Activated T-cell treated with anti-CD3 and anti-CD28 coated beads, Interleukin-2, amount 50 U/mL, for 1 hour (primary cell): ENCODE measurements at places on chromosomes 16 and 17.

- DNase-seq: no peak
Observed at GRCh38 chr17:49887086-49887743, 39.3 kb upstream of the TAC4 start.

DNA sequence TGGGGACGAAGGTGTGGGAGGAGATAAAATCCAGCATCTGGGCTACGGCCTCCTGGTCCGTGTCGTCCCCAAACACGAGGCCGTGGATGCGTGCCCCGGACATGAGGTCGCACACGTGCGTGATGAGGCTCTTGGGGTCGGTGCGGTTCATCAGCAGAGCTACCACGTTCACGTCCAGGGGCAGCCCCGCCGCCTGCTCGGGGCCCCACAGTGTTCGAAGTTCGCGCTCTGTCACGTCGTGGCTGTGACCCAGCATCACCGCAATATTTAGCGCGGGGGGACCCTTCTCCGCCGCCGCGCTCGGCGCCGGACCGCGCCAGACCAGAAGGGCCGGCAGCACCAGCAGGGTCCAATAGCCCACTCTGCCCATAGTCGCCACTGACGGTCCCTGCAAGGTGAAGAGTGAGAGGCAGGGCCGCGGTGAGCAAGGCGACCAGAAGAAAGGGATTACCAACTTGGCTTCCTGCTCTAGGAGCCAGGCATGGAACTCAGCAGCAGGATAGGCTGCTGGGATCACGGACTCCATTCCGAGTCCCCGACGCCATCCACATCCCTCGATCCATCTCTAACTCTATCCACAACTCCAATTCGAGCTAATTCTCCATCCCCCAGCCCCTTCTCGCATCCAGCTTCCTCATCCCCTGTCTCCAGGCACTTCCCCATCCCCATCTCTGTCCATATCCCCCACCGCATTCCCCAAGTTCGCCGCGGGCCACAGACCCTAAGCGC lies 2.0 kb downstream of the GRIN2A start:
- no peak for DNase-seq

DNA sequence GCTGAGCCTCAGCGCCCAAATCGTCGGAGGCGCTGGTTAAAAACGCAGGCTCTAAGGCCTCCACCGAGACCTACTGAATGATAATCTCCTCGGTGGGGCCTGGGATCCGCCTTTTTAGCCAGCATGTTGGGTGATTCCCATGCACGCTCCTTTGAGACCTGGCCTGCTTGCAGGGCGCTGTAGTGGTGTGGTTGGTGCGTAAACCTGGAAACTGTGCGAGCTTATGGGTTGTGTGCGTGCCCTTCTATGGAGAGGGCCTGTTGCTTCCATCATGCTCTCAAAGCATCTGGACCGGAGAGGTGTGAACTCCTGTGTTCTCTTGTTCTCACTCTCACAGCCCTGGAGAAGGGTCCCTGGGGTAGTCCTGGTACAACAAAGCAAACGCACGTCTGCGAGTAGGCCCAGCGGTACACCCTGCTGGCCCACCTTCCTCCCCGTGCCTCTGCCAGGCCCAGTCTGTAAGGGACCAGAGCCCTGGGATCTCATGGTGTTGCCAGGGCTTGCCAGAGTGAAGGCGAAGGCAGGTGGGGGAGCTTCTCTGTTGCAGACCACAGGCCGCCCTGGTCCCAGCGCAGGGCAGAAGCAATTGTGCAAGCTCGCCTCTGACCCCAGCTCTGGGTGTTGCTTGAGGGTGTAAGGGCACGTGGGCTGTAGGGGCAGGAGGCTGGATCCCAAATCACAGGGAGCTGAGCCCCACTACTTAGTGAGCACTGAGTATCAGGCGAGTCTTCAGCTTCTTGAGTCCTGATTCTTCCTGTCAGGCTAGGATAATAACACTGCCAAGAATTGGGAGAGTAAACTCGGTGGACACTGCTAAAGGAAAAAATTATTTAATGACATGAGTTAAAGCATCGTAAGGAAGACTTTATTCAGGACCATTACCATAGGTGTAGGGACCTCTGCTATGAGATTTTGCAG lies 879 bp upstream of the LRRC75A start:
- DNase-seq: no peak

GRCh38 chr17:8803531-8804420 lies 4.6 kb upstream of the MFSD6L start:
- DNase-seq: no peak

GRCh38 chr17:50055426-50056216 lies at the start of gene ITGA3:
TSS of gene ITGA3 (plus strand) at chr17:50056110. CDS start at chr17:50056440, 330 bp downstream.
- DNase-seq: peak; percentile 72

DNA sequence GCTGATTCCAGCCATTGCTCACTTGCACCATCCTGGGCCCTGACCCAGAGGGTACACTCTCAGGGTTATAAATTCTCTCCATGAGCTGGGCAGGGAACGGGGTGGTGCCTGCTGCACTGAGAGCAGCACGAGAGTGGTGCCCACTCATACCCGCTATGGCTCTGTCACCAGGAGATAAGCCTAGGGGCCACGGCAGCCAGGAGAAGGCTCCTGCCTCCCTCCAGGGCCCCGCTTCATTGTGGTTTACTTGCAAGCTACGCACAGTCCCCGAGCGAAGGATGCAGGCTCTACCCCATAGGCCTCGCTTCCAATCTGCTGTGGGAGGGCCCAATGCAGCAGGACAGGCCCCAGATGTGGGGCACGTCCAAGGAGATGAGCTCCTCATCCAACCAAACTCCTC lies 48.5 kb downstream of the VAC14 start:
- DNase-seq: no peak

- DNase-seq: no peak
Observed at GRCh38 chr16:69798466-69798865, 36.3 kb downstream of the WWP2 start.

GRCh38 chr16:56603589-56603988 lies 4.8 kb upstream of the MT2A start:
- no peak for DNase-seq

DNA sequence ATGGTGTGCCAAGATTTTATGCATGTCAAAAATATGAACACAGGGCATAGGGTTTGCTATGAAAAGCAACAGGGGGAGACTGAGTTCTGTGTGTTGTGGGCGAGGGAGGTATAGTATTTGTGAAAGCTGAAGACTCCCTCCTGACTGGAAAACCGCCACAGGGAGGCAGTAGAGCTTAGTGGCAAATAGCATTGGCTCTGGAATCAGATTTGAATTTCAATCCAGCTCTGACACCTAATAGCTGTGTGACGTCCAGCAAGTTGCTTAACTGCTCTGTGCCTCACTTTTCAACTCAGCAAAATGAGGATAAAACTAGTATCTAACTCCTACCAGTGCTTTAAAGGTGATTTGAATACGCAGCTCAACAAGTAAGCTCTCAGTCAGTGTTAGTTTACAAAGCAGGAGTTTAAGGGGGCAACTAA lies 22.0 kb downstream of the KPNA2 start:
- peak; percentile 51 for DNase-seq

GRCh38 chr17:9109933-9110332 lies 88.6 kb downstream of the NTN1 start:
- no peak for DNase-seq

DNA sequence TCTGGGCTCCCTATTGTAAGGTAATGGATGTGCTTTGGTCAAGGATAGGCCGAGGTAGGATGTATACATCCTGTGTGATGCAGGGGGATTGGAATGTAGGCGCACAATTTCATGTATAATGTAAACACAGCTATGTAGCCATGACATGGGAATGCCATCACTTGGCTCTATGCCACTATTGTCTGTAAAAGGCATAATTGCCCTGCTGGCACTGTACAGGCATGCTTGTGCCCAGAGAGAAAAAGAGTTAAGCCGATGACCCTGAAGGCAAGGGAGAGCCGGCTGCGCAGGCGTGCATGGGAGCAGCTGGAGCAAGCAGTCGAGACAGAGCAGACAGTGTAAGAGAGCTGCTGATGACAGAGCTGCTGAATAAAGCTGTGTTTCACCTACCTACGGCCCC lies 212.5 kb upstream of the CPHXL start:
- no peak for DNase-seq

DNA sequence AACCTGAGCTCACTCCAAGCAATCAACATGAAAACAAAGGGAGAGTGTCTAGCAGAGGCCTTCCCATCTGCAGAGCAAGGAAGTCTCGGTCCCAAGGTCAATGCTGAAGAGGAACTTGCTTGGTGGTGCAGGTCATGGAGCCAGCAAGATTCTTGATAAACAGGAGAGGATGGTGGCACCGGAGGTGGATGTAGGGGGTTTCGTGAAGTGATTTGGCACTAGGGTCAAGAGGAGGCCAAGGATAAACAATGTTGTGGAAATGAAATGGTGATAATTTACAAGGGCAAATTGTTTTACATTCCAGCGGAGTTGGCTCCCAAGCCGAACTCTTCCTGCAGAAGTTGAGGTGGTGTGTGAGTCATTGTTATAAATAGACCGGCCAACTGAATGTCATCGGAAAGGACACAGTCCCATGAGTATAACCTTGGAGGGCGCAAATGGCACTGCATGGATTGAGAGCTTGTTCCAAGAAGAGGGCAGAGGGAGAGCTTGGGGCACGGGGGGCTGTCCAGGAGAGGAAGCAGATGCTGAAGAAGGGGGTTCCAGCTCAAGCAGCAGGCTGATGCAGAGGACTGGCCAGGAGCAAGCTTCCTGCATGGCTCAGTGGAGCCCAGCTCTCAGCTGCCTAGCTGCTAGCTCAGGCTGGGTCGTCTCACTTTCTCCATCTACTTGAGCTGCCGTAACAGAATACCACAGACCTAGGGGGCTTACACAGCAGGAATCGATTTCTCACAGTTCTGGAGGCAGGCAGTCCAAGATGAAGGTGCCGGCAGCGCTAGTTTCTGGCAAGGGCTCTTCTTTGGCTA lies 136.6 kb downstream of the COPRS start:
- DNase-seq: no peak

DNA sequence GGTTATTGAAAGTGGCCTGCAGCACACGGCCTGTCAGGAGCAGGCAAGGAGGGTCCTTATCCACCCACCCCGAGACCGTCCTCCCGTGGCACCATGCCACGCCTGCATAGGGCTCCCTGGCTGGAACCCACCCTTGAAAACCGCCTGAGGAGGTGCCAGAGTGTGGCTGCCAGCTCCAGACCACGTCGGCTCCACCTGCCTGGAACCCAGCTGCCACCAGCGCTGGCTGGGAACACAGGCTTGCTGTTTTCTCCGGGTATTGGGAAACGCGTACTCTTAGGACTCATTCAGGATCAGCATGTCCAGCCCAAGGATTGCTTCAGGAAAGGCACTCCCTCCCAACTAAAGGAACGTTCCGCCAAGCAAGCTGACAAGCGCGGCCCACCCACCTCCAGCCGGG lies 6.7 kb downstream of the ARL16 start:
- no peak for DNase-seq

DNA sequence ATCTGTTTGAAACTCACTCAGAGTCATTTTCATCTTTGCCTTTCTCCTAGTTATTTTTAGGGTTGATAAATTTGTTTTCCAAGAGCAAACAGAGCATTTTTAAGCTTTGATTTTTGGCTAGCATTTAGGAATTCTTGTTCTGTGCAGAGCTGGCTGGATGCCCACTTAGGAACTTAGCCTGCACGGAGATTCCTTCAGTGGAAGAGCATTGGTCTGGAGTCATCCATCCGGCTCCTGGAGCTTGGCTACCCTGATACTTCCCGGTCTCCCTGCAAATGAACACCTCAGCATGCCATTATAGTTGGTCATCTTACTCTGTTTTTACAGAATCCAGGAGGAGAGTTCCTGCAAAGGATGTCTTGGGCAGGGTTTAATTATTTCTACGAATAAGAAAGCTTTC lies 57.1 kb downstream of the SPECC1 start:
- no peak for DNase-seq

DNA sequence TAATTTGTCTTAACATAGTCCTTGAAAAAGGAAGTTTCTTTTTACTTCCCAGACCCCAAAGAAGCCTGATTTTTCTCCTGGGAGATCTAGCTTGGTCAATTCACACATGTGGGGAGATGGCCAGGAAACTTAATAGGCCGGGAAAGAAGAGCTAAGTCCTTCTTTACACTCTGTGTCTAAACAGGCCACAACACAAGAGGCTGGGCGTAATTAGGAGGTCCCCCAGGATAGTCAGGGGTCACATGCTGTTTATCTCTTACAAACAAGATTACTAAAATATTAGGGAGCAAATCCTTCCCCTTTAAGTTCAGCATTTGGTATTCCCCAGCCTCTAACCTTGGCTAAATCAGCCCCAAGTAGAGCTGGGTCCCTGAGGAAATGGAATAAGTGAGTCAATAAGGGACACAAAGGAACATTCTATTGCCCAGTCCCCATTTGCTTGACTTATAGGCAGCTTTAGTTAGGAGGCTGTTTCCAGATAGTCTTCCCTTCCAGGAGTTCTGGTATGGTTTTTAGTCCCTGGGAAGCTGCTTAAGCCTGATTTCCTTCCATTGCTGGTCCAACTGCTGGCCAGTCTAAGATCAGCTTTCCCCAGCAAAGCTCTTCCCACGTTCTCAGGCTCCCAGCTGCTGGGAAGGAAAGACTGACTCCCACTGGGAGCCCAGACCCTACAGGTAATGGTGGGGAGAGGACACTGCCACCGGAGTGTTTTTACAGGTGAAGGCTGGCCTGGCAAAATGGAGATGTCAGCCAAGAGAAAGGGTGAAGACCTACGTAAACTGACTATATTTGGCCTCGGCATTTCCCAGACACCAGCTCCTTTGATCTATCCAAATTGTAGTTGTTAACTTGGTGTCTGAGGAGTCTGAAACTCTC lies 14.1 kb upstream of the HOXB9 start:
- no peak for DNase-seq

DNA sequence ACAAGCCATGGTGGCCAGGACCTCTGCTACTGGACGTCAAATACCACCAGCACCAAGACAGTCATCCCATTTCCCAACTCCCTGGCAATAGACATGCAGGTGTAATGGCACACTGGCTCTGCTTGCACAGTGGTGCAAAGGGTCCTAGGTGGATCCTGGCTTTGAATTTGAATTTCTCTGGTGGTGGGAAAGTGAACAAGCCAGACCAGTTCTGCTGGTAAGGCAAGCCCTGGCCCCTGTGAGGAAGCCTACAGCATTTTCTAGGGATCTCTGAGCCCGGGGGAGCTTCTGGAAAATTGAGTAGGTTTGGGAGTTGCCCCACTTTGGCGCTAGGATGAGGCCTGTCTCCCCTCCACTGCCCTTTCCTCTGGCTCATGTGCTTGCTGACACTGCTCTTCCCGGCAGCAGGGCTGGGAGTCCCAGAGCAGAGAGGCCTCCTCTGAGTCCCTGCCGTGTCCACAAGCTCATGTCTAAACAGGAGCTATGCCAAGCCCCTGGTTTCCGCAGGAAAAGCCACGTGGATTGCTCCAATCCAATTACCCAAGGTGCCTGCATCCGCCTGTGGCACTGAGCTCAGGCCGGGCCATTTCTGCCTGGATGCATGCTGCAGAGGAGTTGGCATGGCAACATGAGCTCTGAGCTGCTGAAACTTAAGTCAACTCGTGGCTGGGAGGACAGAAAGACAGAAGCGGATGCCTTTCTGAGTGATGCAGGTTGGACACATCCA lies 67.0 kb downstream of the PRMT7 start:
- DNase-seq: no peak

DNA sequence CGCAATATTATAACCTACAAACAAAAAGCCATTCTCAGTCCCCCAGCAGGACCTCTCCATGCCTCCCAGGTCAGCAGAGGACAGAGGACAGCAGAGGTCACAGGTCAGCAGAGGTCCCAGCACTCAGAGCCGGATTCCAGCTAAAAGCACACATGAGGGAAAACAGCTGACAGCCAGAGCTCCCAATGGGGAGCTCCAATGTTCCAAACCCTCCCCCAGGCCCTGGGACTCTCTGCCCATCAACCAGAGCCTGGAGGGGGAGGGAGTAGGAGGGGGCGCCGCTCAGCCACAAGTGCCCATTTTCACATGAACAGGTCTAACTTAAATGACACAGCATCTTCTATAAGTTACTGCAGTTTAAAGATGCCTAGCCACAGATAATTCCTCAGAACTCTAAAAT lies 77.5 kb downstream of the ANKRD11 start:
- no peak for DNase-seq
